ENCODE measurements at places on chromosomes 1 and 21.

DNA sequence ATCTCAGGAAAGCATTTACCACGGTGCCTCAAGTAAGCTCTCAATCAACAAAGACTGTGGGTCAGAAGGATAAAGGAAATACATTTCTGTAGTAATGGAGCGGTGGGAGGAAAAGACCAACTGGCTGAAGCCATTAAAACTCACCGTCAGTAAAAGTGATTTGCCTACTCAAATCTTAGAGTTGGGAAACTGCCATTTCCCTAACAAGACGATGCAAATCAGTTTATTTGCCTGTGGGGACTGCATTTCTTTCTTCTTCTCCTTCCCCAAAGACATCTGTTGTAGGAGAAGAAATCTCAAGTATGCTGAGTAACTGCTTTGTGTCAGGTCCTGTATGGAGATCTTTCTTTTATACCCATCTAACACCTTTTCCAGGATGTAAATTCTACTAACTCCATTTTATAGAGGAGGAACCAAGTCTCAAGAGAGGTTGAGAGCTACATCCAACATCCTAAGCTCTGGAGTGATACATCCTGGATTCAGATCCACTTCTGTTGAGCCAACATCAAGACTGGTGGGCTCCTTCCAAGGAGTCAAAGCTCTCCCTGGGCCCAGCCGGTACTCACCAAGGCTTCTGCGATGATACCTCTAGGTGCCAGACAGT, 219.3 kb upstream of the FGGY start:
- no peak for DNase-seq

GRCh38 chr1:10848109-10848684, 51.8 kb upstream of the CASZ1 start:
- no peak for DNase-seq

GRCh38 chr1:36573445-36573844, 90.7 kb upstream of the CSF3R start:
- DNase-seq: no peak

DNA sequence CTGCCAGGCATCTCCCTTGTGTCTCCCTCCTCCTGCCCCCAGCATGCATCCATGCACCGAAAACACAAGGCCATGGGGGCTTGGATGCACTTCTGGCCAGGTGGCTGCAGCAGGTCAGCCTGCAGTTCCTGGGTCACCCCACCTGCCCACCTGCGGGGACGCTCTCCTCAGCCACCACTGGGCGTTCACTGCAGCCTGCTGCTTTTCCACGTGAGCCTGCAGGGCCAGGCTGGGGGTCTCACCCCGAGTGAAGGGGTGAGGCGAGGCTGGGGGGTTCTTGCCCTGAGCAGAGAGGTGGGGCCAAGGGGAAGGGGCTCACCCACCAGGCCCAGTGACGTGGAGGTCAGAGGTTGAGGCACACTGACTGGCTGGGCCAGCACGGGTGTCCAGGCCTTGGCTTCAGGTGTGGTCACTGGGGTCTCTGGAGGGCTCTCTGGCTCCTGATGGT, 64.6 kb downstream of the WNT9A start:
- no peak for DNase-seq
